Stimulated activated memory B cell treated with anti-CD40 and anti-IgM and Interleukin-4, amounts not matched to agents 10 μg/mL and 1 μg/mL and 100 μg/mL, for 72 hours (primary cell): ENCODE measurements at places on chromosomes 3 and 15.

- no peak for ATAC-seq
Measured at GRCh38 chr15:61025781-61026180, 203.3 kb downstream of the RORA start.

- ATAC-seq, result peak; percentile 92
Measured at GRCh38 chr3:197599089-197599765, 43.5 kb upstream of the BDH1 start.

- no peak for ATAC-seq
Measured at GRCh38 chr15:45585069-45585791, 1.9 kb upstream of the BLOC1S6 start.

DNA sequence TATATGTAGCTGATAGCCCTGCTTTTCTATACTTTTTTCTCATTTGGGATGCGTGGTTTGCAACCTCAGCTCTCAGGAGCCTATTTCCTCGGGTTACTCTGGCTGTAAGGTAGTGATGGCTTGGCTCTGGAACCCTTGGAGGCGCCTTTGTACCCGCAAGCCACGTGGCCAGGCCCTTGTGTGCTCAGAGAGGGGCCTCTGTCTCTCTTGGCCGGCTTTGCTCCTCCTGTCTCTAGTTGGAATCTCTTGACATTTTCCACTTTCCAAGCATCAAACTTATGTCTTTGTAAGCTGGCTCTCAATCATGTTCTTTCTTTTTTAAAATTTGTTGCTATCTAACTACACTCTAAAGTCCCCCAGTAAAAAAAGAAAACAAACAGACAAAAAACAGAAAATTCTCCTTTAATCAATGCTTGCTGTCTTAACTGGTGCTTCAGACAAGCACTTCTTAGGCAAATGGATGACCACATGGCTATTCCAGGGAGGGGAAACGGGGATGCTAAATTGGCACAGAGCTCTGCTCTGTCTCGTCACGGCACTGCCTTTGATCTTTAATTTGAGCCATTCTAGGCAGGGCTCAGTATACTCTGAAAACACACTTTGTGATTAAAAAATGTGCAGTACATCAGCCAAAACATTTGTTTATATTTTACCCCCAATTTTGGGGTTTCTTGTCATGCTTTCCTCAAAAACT is 180.4 kb upstream of the NR2E3 start:
- no peak for ATAC-seq

DNA sequence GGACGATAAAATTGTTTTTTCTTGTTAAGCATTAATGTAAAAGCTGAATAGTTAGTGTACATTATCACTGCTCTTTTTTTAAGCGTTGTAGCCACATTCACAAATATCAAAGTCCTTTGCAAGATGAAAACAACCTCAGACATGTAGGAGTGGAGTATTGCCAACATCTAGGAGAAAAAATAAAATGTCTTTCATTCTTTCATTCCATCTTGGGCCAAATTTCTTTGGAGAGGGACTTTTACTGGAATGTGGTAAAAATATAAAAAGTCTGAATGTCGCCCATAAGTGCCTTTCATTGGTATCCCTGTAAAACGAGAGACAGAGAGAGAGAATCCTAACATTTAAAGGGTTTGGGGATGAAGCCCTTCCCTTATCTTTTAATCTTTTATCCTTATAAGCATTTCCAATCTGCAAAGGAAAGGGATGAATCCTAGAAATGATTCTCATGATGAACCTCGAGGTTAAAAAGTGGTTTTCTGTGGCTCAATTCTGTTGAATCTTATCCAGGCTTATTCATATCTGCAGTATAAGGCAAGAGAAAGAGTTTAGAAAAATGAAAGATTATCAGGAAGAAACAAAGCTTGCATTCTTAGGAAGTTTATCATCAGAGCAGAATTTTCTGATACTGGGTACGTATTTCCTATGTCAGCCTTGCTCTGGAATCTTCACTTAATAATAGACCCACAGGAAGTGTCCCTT is 1031.7 kb downstream of the MCTP2 start:
- no peak for ATAC-seq

- ATAC-seq, result no peak
Measured at GRCh38 chr15:29040370-29040751, 154.6 kb downstream of the APBA2 start.

DNA sequence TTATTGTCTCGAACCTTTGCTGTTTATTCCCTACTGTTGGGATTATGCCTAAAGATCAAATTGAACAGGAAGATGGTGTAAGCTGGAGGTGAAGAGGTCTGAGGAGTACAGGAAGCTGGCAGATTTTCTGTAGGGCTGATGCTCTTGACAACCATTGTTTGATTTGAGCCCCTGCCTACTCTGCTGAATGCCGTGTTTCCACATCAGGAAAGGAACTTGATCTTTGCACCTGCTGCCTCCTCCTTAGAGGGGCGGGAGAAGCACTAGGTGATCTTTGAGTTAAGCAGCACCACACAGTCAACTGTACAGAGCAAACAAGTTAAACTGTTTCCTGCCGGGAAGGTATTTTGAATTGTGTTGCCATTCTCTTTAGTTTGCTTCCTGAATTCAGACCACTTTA is 364.6 kb upstream of the EPHA6 start:
- ATAC-seq, result no peak

DNA sequence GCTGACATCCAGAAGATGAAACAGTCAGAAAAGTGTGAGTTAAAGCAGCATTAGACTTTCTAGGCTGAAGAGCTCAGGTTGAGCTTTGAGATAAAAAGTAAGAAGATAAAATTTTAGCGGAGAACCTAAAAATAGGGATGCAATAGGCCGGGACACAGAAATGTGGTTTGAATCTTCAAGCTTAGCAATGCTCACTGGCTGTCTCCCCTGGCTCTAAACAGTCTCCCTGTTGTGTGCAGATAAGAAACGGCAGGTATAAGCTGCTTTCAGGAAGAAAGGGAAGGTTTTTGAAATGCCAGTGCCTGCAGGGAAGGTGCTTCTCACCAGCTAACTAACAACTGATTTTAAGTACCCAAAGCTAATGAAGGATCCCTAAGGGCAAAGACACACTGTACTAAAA is 718.7 kb upstream of the SGO1 start:
- ATAC-seq, result no peak

- no peak for ATAC-seq
Measured at GRCh38 chr3:113496924-113497323, 18.0 kb downstream of the SPICE1 start.
